ENCODE measurements at places on chromosomes 7 and 10.

DNA sequence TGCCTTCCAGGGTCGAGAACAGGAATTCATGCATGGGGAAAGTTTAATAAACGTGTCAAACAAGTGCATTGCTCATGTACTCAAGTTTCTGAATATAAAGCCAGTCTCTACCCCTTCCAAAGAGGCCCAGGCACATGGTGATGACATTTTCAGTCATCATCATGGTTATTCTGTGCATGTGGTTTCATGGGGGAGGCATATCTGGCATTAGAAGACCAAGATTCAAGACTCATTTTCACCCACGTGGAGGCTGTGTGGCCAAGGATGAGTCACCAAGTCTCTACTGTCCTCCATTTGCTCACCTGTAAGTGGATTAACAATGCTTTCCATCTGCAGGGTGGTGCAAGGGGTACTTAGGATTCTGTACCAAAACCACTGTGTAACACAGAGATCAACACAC lies 34.0 kb upstream of the CNPY1 start:
- DNase-seq: no peak

DNA sequence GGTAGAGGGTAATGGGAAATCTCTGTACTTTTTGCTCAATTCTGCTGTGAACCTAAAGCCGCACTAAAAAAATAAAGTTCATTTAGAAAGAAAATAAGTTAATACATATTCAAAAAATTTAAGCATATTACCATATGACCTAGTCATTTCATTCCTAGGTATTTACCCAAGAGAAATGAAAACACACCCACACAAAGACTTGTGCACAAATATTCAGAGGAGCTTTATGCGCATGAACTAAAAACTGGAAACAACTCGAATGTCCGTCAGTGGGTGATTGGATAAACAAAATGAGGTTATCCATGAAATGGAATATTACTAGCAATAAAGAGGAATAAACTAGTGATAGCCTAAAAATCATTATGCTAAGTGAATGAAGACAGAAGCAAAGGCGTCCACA lies 62.6 kb upstream of the ZNRF2 start:
- DNase-seq: no peak

- DNase-seq: no peak
Measured at GRCh38 chr10:18399158-18399557, 252.2 kb downstream of the NSUN6 start.

GRCh38 chr7:139482662-139483466 lies 609 bp downstream of the KLRG2 start:
- no peak for DNase-seq

All from NCI-H2107 (cell line).